ENCODE measurements at places on chromosomes 4 and X. TPM values are rescaled to one million over a fixed set of nuclear protein-coding genes. Genes with fewer than 3 reads are reported as not detected.

DNA sequence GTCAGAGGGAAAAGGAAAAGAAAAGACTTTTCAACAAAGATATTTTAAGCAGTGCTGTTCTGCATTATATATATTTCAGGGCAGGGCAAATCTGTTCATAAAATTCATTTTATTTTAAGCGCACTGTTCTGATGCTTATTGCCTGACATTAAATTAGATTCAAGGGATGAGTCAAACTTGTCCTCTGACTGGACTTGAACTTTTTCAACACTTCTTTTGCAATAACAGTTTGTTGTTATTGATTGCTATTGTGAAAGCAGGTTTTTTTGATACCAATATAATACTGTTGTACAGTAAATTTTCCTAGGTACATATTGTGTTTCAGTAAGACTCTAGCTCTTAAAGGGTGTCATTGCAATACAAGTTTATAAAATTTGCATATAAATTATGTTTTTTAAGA, 481.3 kb downstream of the NAF1 start:
- DNase-seq: no peak

DNA sequence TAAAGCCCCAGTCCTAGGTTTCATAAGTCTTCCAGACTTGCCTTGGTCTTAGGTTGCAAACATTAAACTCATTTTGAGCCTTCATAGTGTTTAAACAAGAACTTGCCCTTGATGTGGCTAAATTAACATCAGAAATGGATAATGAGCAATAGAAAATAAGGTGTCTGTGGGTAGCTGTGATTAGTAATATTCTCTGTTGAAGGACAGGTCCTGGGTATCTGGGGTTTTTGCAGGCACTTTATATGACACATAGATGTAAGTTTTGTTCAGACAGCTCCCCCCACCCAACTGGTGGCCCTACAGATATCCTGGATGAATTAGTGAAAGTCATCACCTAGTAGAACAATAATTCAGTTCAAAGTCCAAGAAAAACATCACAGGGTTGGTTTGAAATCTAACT, 272.5 kb downstream of the PTTG2 start:
- no peak for DNase-seq

The CXCL13 gene
- total RNA-seq: not detected

The C4orf51 gene
- total RNA-seq: not detected

The PRR32 gene
- not detected for total RNA-seq

The RS1 gene
- not detected for total RNA-seq

GRCh38 chr4:111636961-111637585, 508.2 kb upstream of the FAM241A start:
- DNase-seq: no peak

DNA sequence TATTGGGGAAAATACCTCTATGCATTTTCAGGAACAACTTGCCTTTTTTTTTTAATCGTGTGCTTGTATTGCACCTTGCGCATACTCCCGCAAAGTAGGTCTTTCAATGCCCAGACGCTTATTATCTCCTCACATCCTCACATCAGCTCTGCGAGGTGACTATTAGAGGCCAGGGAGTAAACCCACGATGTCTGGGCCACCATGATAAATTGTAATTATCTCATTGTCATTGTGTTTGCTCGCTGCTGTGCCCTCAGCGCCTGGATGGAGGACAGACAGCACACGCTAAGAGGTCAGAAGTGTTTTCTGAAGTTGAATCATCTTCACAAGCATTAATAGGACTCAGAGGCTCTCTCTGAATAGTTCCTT, 1.0 kb upstream of the RELL1 start:
- DNase-seq: no peak

The PPP4R3C gene
- total RNA-seq: not detected

- no peak for DNase-seq
Measured at GRCh38 chr4:167222099-167222498, 12.2 kb downstream of the SPOCK3 start.

- peak; percentile 92 for DNase-seq
Measured at GRCh38 chr4:184355111-184355604, 119.2 kb downstream of the IRF2 start.

GRCh38 chr4:3399277-3400194, 42.2 kb upstream of the HGFAC start:
- no peak for DNase-seq

The KLB gene
- total RNA-seq: not detected

GRCh38 chr4:126081336-126081735, 766.6 kb downstream of the FAT4 start:
- DNase-seq: peak; percentile 15

GRCh38 chrX:9861711-9862110, 75.5 kb downstream of the SHROOM2 start:
- no peak for DNase-seq

- DNase-seq: no peak
Measured at GRCh38 chr4:47374477-47374876, 89.0 kb downstream of the COMMD8 start.

The NDNF gene
- 0.36 TPM for total RNA-seq

- peak; percentile 70 for DNase-seq
Measured at GRCh38 chrX:11770320-11770719, 12.3 kb downstream of the MSL3 start.

- peak; percentile 14 for DNase-seq
Measured at GRCh38 chrX:34379891-34380290, 247.8 kb upstream of the FAM47A start.

- peak; percentile 65 for DNase-seq
Measured at GRCh38 chr4:37452952-37453280, 208.4 kb downstream of the NWD2 start.

- DNase-seq: no peak
Measured at GRCh38 chr4:184513802-184514120, 39.4 kb upstream of the IRF2 start.

GRCh38 chr4:25949173-25949748, 35.2 kb downstream of the SMIM20 start:
- no peak for DNase-seq

- no peak for DNase-seq
Measured at GRCh38 chrX:69506617-69507499, 2.7 kb downstream of the NALF2 start.

- peak; percentile 100 for DNase-seq
Measured at GRCh38 chr4:142091691-142092182, 455.4 kb downstream of the IL15 start.

The DUX4 gene
- total RNA-seq: not detected

DNA sequence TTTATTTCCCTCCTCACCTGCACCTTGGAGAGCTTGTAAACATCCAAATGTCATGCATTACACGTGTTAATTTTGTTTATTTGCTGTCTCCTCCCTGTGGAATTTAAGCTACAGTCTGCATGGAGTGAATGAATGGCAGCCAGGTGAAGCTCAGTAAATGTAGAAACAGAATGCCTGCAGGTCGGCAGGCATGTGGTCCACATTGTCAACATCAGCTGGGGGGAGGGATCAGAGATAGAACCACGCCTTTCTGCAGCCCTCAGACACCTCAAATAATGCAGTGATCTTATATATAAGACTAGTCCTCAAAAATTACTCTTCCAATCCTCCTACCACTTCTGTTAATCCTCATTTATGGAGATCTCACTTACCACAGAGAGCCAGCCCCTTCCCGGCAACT, 131.2 kb upstream of the KIT start:
- DNase-seq: no peak

GRCh38 chr4:57249083-57249482, 138.9 kb upstream of the IGFBP7 start:
- peak; percentile 25 for DNase-seq

DNA sequence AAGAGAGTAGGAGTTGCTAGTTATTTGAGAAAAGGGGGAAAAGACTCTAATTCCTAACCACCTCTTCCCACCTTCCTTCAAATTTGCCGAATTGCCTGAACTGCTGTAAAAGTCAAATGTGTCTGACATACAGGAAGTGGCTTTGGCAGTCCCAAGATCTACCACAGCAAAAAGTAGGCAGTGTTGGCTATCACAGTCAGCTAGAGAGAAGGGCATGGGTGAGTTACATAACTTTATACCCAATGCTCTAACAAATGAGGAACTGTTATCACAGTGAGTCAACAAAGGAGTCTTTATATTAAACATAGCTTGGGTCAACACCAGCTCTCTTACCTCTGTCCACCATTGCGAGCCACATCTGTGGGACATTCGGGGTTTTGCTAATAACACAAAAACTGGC, 2.4 kb upstream of the MBNL3 start:
- DNase-seq: no peak

The WDR1 gene
- 228 TPM for total RNA-seq

The NXF2 gene
- total RNA-seq: not detected

The HSFX4 gene
- not detected for total RNA-seq

The SLITRK2 gene
- not detected for total RNA-seq

The PTPN13 gene
- 41.6 TPM for total RNA-seq

The HTRA3 gene
- 9.6 TPM for total RNA-seq

DNA sequence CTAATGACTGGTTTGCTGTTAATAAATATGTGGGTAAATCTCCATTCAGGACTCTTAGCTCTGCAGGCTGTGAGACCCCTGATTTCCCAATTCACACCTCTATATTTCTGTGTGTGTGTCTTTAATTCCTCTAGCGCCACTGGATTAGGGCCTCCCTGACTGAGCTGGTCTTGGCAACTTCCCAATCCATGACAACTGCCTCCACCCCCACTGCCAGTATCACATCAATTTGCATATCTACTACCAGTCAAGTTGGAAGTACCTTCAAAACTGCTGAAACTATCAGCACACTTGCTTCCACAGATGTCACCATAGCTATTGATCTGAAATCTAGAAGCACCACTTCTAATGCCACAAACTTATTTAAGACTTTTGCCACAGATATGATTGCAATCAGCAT, 27.6 kb downstream of the OPRPN start:
- no peak for DNase-seq

The PLK4 gene
- total RNA-seq: 21.4 TPM

GRCh38 chr4:139593091-139593564, 37.1 kb upstream of the SETD7 start:
- DNase-seq: peak; percentile 87

DNA sequence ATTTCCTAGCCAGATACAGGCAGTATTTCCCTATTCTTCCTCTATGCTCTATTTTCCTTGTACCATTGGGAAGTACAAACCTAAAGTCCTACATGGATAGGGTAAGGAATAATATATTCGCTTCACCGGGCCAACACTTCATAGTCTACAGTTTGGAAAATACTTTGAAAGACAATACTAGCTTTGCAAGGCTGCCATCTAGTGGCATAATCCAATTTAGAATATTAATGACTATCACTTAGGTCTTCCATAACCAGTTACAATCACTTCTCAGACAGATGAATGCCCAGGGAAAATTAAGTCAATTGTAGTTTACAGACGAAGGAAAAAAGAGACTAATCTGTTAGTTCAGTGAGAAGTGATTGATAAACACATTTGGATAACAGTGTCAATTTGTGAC, 141.0 kb upstream of the FAM47C start:
- peak; percentile 33 for DNase-seq

DNA sequence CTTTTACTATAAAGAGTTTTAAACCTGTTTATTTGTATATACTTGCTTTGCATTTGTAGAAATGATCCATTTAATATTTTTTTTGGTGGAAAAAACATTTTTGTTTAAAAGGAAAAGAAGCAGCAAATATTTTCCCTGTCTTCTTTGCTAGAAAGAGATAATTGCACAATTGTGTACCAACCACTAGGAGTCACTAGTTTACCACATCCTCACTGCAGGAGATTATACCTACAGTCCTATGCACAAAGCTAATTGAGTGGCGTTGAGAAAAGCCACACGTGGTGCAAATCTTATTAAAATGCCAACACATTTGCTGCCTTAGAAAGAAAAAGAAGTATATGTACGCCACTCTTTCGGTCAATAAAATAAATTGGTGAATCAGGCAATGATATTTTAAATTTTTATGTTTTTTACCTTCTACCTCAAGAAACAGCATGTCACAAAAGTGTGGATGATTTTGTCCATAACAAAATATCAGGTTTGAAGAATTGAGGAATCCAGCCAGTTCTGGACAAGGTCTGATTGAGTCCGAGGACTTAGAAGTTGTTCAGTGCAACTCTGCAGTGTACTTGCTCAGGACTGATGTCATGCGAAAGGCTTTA, 102.9 kb downstream of the GRXCR1 start:
- peak; percentile 46 for DNase-seq

DNA sequence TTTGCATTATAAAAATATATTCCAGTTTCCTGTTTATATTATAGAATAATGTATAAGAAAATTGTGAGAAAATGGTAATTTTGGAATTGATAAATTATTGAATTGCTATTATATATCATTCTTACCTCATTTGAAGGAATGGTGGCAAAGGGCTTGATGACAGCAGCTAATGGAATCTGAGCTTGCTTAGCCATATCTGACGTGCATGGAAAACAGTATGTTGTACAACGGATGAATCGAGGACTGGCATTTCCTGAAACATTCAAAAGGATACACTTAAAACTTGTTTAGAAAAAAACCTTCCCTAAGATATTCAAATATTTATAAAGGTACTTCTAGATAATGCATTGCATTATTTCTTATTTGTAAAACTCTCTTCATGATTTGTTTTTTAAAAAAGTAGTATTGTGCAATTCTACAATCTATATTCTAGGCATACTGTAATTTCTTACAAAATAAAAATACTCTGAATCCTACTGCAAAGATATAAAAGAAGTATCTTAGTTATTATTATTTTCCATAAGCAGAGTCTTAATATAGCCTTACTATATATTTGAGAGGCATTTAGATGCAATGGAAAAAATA, 38.3 kb downstream of the SEC24D start:
- DNase-seq: peak; percentile 43

DNA sequence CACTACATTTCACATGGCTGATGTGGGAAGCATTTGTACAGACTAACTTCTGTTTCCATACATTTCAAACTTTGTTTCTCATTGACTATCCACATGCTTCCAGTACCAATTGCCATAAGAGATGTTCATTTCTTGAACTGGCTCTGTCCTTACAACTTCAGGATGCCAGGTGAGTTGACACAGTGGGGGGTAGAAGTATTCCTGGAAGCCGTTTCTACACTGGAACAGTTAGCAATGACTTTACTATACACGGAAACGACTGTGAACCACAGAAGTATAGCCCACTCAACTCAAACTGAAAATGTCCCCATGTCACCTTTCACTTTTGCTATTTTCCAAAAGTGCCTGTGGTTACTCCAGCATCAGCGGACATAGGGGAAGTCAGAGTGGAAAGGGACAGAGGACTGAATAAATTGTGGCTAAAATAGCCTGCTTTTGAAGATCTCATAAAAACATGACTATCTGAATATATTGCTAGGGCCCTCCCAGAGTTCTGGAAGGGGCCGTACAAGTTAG, 38.0 kb upstream of the DSPP start:
- no peak for DNase-seq

GRCh38 chr4:183837222-183837621, 67.9 kb upstream of the STOX2 start:
- DNase-seq: no peak

GRCh38 chr4:86919561-86920223, 15.1 kb upstream of the AFF1 start:
- DNase-seq: no peak

DNA sequence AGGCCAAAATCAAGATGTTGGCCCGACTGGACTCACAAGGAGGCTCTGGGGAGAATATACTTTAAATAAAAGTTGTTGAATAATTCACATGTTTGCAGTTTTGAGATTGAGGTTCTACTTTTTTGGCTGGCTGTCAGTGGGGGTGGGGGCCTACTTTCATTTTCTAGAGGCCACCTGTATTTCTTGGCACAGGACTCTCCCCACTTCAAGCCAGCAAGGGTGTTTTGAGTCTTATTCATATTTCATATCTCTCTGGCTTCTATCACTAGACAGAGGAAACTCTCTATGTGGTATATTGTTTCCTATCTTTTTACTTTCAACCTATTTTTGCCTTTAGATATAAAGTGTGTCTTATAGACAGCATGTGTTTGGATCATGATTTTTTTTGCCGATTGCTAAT, 266.4 kb downstream of the PRR32 start:
- no peak for DNase-seq

The SYTL4 gene
- 5.1 TPM for total RNA-seq

All from fibroblast of the aortic adventitia (primary cell).